ENCODE measurements at places on chromosomes 11 and 22. TPM values are rescaled to one million over a fixed set of nuclear protein-coding genes. Genes with fewer than 3 reads are reported as not detected.

PGR gene
- total RNA-seq: 0.27 TPM

RAB36 gene
- total RNA-seq: 2.0 TPM

F2 gene
- 0.29 TPM for total RNA-seq

APOBEC3H gene
- not detected for total RNA-seq

RAPSN gene
- total RNA-seq: 0.54 TPM

SYT8 gene
- not detected for total RNA-seq

SCARF2 gene
- total RNA-seq: 3.4 TPM

MORC2 gene
- total RNA-seq: 72.8 TPM

BATF2 gene
- not detected for total RNA-seq

RASD2 gene
- 0.20 TPM for total RNA-seq

ZNF74 gene
- 50.3 TPM for total RNA-seq

OR8G1 gene
- not detected for total RNA-seq

CNIH2 gene
- 61.3 TPM for total RNA-seq

SORL1 gene
- 11.1 TPM for total RNA-seq

RAC2 gene
- total RNA-seq: not detected

MOV10L1 gene
- total RNA-seq: 0.34 TPM

PANX2 gene
- 1.8 TPM for total RNA-seq

LMO1 gene
- total RNA-seq: 5.7 TPM

RGL4 gene
- total RNA-seq: not detected

BARX2 gene
- not detected for total RNA-seq

Data from glutamatergic neuron (in vitro differentiated cells).